Stimulated activated CD4-positive, alpha-beta T cell treated with anti-CD3 and anti-CD28 coated beads, Interleukin-4, amount 100 ng/mL, for 48 hours (primary cell): ENCODE measurements at places on chromosomes 2 and 18.

GRCh38 chr2:33267043-33267442 lies 209.4 kb upstream of the RASGRP3 start:
- no peak for DNase-seq

DNA sequence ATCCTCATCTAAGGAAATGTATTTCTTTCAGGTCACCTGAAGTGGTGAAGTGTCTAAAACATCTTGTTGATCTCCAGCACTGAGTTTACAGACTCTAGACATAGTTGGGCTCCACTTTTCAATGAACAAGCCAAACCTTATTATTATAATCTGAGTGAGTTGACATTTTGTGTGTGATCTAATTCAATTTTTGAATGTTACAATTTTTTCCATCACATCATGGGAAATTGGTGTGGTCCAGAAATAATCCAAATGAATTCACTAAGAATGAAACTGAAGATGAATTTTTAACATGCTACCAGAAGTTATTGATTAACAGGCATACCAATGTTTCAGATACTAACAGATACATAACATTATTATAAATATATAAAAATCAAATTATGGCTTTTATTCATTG lies 75.6 kb upstream of the EFEMP1 start:
- no peak for DNase-seq

GRCh38 chr2:36329746-36330472 lies 25.7 kb upstream of the CRIM1 start:
- no peak for DNase-seq

DNA sequence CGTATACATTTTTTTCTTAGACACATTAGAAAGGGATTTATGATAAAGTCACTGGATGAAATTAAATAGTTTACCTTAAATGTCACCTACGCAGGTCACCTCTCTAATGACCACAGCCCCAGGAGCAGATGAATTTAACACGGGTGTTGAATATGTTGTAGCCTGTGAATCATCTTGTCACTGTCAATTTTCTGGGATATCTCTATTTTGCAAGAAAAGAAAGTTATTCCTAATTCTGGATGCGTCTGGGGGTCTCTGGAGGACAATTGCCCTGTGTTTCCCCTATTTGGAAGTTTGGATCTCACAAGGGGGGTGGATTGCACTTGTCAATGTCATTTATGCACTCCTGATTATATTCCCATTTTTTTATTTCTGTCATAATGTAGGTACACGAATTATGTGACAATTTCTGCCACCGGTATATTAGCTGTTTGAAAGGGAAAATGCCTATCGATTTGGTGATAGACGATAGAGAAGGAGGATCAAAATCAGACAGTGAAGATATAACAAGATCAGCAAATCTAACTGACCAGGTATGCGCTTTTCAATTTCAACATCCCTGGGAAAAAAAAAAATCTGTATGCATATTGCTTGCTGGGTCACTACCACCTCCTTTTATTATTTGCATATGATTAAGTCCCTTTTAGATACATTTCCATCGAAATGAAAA lies 7.7 kb downstream of the MEIS1 start:
- no peak for DNase-seq

GRCh38 chr2:56682397-56682760 lies 498.6 kb downstream of the CCDC85A start:
- DNase-seq: no peak

- no peak for DNase-seq
Observed at GRCh38 chr2:162215162-162215561, 28.1 kb downstream of the FAP start.

GRCh38 chr18:22378672-22379282 lies 38.9 kb downstream of the CTAGE1 start:
- DNase-seq: no peak

GRCh38 chr18:68727506-68727905 lies 12.6 kb upstream of the TMX3 start:
- DNase-seq: no peak
